Fibroblast of villous mesenchyme (primary cell): ENCODE measurements at places on chromosomes 4 and X. TPM values are rescaled to one million over a fixed set of nuclear protein-coding genes. Genes with fewer than 3 reads are reported as not detected.

GRCh38 chr4:48015678-48016077 is 803 bp downstream of the CNGA1 start:
- DNase-seq, result no peak

GRCh38 chrX:68936608-68937007 is 107.8 kb downstream of the EFNB1 start:
- peak; percentile 69 for DNase-seq

DNA sequence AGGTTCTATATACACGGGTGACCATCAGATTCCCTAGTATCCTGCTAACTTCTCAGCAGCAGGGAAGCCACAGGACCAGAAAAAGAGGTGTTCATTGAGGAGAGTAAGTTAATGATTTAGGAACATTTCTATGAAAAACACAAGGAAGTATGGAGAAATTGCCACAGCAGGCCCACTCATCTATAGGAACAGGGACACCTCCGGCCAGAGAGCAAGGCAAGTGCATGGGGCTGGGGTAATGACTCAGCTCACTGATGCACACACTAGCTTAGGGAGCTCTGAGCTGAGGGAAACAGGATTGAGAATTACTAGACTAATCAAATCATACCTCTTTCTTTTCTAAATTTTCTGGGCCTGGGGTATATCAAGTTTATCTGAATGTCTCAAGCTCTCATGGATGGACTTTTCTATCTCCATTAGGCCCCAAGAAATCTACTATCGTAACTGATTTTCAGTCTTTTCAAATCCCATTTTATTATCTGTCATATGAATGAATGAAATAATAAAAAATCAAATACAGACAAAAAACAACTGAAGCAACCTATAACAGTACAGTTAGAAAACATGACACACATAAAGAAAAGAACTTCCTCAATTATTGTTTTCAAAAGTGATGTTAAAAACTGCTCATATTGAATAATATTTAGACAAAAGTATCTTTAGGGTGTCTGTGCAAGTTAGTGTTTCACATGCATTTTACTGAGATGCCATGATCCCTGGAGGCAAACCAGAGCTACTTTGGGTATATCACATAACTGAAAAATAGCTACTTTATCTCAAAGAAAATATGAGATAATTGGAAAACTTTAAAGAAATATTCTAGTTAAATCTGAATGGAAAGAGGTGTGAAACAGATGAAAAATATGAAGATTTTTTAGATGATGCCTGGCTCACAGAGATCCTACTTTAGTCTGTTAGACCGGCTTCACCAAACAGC is 89.8 kb downstream of the FBXO8 start:
- no peak for DNase-seq

- peak; percentile 39 for DNase-seq
These were observed 61.5 kb upstream of the MAGEB2 start for GRCh38 chrX:30153881-30154260.

DNA sequence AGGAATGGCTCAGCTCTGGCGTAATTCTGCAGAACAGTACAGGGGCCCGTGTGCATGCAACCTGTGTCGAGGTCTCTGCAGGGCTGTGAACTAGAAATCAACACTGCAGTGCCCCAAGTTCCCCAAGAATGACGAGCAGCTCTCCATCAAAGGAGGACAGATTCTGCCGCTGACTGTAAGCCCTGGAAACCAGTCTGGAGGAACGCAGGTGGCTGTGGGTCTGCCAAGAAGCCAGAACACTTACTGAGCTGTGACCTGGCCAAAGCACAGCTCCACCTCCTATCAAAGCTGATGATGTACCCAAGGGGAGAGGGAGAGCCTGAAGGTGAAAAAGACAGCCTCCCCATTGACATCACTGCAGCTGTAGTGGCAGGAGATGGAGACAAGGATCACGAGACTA is 80.3 kb upstream of the STS start:
- DNase-seq, result no peak

- DNase-seq, result no peak
These were observed 22.5 kb downstream of the STX18 start for GRCh38 chr4:4519297-4519894.

- DNase-seq, result peak; percentile 89
These were observed 17.6 kb upstream of the CC2D2A start for GRCh38 chr4:15451866-15452765.

- DNase-seq, result peak; percentile 54
These were observed 55.3 kb upstream of the RAPGEF2 start for GRCh38 chr4:159047478-159048165.

SCML1 gene
- 5.8 and 12.5 TPM in 2 replicates for total RNA-seq

DNA sequence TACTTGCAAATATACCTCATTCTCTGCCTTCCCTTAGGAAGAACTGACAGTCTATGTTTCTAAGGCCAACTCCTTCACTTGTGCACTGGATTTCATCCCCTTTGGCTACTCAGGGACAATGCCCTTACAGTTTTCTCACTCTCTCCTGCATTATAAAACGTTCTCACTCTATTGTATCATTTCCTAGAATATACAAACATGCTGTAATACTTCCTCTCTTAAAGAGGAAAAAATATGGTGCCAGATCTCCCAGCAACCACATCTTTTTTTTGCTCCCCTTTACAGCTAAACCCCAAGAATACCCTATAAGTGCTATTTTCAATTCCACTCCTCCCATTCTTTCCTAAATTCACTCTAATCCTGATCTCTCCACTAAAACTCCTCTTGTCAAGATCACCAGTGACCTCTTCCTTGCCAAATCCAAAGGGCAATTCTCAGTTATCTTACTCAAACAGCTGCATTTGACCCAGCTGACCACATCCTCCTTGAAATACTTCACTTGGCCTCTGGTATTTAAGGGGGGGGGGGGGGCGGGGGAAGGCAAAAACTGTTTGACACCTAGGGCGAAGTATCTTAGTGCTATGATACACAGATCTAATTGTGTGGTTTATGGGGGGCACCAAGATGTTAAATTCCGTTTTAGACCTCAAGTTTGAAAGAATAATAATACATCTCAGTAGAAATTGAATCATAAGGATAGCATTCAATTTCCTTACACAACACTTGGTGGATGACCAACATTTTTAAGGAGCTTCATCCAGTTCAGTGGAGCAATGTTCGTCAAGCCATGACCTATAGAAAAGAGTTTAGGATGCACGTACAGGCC is 1.6 kb downstream of the RCHY1 start:
- DNase-seq, result peak; percentile 81

BMP3 gene
- total RNA-seq, result under 0.01 TPM in 1 of 2 replicates, not detected in the other

DNA sequence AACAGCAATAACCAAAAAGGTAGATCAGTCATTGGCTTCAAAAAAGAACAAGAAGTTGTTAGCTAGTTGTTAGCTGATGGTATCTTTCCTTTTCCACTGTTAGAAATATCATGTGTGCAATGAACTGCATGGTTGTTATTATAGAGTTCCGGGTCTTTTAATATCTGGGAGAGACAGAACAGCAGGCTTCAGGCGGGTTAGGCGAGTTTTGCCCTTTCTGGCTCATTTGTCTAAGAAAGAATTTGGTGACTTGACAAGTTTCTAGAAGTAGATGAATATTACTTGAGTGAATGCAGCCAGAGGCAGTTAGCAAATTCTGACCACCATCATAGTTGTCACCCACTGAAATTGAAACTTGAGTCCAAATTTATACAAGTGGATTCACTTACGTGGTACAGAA is 88.9 kb upstream of the MID1 start:
- no peak for DNase-seq
